ENCODE measurements at places on chromosomes 4 and X.

GRCh38 chrX:95145848-95146490 lies 1472.0 kb downstream of the FAM133A start:
- DNase-seq: no peak

- DNase-seq: no peak
These were observed 175.8 kb upstream of the NPY2R start for GRCh38 chr4:155032521-155033229.

GRCh38 chrX:125203365-125203736 lies 116.3 kb upstream of the TEX13C start:
- no peak for DNase-seq

- DNase-seq: no peak
These were observed 20.1 kb upstream of the CSF2RA start for GRCh38 chrX:1248331-1249061.

- no peak for DNase-seq
These were observed 66.1 kb upstream of the SOD3 start for GRCh38 chr4:24729119-24729730.

DNA sequence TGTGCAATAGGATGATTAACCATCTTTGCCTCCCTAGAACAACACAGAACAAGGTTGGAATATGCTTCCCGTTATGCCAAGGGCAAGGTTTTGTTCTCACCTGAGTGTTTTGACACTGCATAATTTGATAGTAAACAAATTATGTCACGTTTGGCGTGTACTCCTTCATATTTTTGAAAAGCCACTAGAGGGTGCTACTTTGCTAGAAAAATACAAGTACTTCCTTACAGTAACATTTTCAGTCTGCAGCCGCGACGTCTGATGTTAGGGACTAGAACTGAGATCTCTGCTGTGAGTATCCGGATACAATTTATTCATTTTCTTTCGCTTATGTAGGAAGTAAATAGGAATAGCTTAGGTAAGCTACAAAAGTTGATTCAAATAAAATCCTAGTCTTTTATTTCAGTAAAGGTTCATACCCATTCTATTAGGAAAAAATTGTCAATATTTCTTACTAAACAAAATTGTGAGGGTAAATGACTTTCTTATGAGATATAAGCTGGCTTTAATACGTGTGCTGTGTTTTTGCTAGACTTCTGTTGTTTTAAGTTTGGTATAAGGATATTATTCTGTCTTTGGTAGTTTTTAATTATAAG lies 181.1 kb upstream of the WDFY3 start:
- DNase-seq: peak; percentile 29

DNA sequence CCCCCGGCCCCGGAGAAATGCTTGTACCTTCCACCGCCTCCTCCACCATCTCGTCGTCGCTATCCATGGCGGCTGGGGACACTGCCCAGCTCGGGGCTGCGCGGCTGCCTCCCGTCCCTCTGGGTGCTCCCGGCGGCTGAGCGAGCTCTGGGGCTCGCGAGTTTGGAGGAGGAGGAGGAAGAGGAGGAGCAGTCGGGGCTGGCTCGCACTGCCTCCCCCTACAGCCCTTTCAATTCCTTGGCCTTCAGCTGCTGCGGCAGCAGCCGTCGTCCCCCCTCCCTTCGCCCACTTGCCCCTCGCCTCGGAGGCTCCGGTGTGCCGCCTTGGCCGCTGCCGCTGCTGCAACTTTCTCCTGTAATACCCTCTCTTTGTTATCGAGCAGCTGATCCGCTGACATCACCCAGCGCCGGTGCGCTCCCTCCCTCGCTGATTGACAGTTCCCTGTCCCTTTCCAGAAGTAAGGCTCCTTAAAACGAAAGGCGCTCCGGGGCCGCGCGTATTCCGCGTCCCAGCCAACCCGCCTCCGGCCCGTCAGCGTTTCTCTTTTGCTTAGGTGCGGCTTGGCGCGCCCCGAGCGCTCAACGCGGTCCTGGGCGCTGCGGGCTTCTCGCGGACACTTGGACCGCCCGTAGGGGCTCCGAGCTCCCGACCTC lies at the start of gene SETD7:
SETD7 (minus strand) TSS at position 149 of the 653 bp plus-strand sequence; CDS start at position 67, 82 bp downstream.
- peak; percentile 46 for DNase-seq
